ENCODE measurements at places on chromosomes 5 and 9. TPM values are rescaled to one million over a fixed set of nuclear protein-coding genes. Genes with fewer than 3 reads are reported as not detected.

DNA sequence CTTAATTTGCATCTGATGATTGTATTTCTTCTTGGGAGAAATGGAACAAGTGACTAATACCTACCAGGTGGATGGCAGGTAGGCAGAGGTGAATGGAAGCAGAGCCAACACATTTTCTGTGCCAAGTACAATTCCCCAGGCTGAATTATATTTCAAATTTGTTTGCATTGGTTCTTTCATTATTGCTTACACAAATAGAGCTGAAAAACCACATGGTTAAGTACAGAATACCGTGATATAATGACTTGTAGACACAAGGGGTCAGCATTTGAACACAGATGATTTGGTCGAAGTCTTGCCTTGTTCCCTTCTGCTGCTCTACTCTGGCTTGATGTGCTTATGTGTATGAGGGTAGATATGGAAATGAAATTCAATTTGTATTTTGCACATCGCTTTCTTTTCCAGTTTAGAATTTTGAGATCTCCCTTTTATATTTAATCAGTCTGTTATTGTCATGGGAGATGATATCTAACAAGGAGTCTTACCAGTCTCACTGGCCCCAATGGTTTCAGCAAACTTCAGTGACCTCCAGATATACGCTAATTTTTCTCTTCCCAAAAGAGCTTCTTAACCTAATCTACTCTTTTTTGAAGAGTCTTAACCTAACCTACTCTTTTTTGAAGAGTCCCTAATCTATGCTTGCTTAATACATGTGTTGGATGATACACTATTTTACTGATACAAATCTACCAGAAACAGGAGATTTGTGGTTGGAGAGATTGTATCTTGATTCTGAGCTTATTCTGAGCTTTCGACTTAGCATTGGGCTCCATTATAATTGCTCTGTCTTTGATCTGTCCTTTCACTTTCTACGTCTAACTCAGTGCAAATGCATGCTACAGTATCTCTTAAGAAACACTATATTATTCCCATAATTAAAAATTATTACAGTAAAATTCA is 88.1 kb downstream of the PCSK1 start:
- peak; percentile 18 for DNase-seq
- H3K36me3 ChIP-seq = no peaks in the 10 kb centered on the region
- H3K4me1 ChIP-seq = peaks cover 14% of the 10 kb centered on the region
- H3K4me3 ChIP-seq = no peak overlapping the region
- H3K27ac ChIP-seq = no peak overlapping the region
- peaks cover 17% of the 10 kb centered on the region for H3K27me3 ChIP-seq

GRCh38 chr9:70053864-70054263 is 10.2 kb downstream of the MAMDC2 start:
- no peak overlapping the region for H3K27ac ChIP-seq
- no peak for DNase-seq
- H3K27me3 ChIP-seq = peaks cover 20% of the 10 kb centered on the region
- no peak overlapping the region for H3K4me3 ChIP-seq

DNA sequence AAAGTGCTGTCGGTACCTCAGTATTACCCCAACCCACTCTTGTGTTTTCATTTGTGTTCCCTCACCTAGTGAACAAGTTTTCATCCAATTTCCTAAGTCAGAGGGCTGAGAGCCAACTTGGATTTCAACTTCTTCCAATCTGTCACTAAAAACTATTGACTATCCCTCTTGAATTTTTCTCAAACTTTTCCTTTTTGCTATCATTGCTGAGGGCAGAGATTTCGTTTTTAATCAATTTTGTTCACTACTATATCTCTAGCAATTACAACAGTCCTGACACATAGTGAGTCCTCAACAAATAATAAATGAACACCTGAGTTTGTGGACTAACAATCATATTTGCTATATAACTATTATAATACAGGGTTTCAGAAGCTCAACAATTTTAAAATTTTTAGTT is 29.0 kb downstream of the MEIKIN start:
- no peak for DNase-seq
- no peaks in the 10 kb centered on the region for H3K36me3 ChIP-seq
- no peak overlapping the region for H3K4me3 ChIP-seq
- no peaks in the 10 kb centered on the region for H3K27me3 ChIP-seq
- H3K27ac ChIP-seq = no peak overlapping the region

DNA sequence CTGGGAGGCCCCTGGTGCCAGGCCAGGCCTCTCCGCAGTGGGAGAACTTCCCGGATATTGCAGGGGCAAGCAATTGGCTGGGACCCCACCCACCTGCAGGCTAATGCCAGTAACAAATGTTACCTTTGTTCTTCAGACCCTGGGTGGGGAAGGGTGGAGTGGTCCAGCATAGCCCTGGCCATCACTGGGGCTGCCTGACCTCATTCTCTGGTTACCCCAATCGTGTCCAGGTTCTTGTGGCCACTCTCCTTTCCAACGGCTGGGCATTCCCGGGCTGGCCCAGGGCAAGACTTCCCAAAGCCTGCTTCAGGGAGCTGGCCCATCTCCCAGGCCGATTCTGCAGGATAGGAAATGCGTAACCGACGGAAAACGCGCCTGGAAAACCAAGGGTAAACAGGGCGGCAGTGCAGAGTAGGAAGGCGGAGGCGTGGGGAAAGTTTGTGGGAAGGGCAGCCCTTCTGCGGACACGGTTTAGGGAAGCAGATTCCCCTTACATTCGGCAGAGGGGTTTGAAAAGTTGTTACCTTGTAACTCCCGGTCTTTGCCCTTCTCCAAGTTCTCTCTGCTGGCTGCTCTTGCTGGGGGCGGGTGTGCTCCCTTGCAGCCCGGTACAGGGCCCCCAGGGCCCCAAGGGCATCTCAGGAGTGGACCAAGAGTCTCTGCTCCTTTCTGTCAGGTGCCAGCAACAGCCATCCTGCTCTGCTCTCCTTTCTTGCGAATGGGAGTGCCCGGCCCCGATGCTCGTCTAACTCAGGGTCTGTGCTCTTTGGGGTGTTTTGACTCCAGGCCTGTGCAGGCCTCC is 3.5 kb downstream of the NRARP start:
- no peak for DNase-seq
- H3K27me3 ChIP-seq = peaks cover 37% of the 10 kb centered on the region
- no peak overlapping the region for H3K4me3 ChIP-seq
- no peak overlapping the region for H3K27ac ChIP-seq
- H3K4me1 ChIP-seq = peaks cover 8% of the 10 kb centered on the region
- H3K36me3 ChIP-seq = no peaks in the 10 kb centered on the region

GRCh38 chr9:137294681-137295237 is 7.3 kb downstream of the NRARP start:
- H3K4me1 ChIP-seq = peaks cover 3% of the 10 kb centered on the region
- no peak for DNase-seq
- H3K27me3 ChIP-seq = peaks cover 35% of the 10 kb centered on the region

- H3K27me3 ChIP-seq = no peaks in the 10 kb centered on the region
- no peaks in the 10 kb centered on the region for H3K4me1 ChIP-seq
- no peak overlapping the region for H3K4me3 ChIP-seq
- peak overlapping the region; percentile 21 for H3K27ac ChIP-seq
- DNase-seq = no peak
These were observed 24.4 kb downstream of the HNRNPH1 start for GRCh38 chr5:179599100-179599499.

- H3K27me3 ChIP-seq = peaks cover 31% of the 10 kb centered on the region
- H3K4me3 ChIP-seq = no peak overlapping the region
- H3K36me3 ChIP-seq = peaks cover 23% of the 10 kb centered on the region
- no peak overlapping the region for H3K27ac ChIP-seq
These were observed 21.0 kb downstream of the ANKRD33B start for GRCh38 chr5:10584714-10585517.

- no peak overlapping the region for H3K27ac ChIP-seq
- H3K4me3 ChIP-seq = no peak overlapping the region
- H3K27me3 ChIP-seq = peaks cover 2% of the 10 kb centered on the region
- peaks cover 8% of the 10 kb centered on the region for H3K4me1 ChIP-seq
- no peak for DNase-seq
These were observed 308.8 kb upstream of the DMRT1 start for GRCh38 chr9:532707-533106.

- H3K27ac ChIP-seq = no peak overlapping the region
- H3K36me3 ChIP-seq = no peaks in the 10 kb centered on the region
- peak; percentile 30 for DNase-seq
- peaks cover 10% of the 10 kb centered on the region for H3K27me3 ChIP-seq
These were observed 4.5 kb downstream of the FANCC start for GRCh38 chr9:95313010-95313498.

GRCh38 chr5:139043157-139043905 is 154.8 kb downstream of the SIL1 start:
- H3K27me3 ChIP-seq = no peaks in the 10 kb centered on the region
- H3K4me1 ChIP-seq = no peaks in the 10 kb centered on the region
- no peak for DNase-seq
- H3K36me3 ChIP-seq = peaks cover 12% of the 10 kb centered on the region
- no peak overlapping the region for H3K4me3 ChIP-seq

DNA sequence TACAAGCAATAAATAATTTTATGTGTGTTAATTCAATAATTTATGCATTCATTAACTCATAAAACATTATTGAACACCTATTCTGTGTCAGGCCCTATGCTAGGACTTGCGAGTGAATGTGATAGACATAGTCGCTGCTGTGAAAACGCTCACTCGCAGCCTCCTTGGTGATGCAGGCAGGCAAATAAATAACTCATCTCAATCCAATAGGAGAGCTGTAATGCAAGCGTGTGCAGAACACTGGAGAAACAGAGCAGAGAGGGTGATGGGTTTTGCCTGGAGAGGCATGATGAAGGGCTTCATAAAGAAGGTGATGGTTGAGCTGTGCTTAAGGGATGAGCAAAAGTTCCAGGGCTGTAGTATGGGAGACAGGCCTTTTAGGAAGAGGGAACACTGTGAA is 111.3 kb upstream of the ZNF462 start:
- no peak overlapping the region for H3K4me3 ChIP-seq
- H3K27me3 ChIP-seq = no peaks in the 10 kb centered on the region
- H3K4me1 ChIP-seq = no peaks in the 10 kb centered on the region

DNA sequence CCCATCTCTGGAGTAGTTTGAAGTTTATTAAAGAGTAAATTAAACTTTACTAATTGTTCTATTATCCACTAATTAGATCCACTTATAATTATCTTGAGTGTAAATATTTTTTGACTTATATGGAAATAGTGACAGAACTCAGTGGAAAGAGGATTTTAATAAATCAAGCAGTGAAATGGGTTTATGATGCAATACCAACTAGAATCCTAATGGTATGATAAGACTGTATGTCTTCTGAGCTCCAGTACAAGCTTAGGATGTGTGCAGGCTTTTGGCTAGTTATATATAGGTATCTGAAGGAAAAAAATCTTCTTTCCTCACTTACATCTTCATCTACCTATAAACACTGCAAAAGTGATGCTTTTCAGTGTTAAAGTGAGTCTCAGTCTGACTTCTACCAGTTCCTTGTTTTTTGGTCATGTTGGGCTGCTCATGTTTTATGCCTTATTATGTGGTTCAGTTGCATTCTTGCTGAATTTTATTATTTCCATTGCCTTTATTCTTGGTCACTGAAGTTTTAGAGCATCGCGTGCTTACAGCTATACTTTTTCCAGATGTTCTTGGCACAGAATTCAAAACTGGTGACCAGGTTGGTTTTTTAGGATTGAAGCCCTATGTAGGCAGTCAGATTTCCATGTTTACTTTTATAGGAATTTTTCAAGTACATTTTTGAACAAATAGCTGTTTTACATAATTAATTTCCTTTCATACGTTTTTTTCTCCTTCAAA is 30.5 kb downstream of the XRCC4 start:
- no peak overlapping the region for H3K4me3 ChIP-seq
- no peaks in the 10 kb centered on the region for H3K4me1 ChIP-seq
- no peaks in the 10 kb centered on the region for H3K27me3 ChIP-seq
- H3K27ac ChIP-seq = no peak overlapping the region
- no peak for DNase-seq

DNA sequence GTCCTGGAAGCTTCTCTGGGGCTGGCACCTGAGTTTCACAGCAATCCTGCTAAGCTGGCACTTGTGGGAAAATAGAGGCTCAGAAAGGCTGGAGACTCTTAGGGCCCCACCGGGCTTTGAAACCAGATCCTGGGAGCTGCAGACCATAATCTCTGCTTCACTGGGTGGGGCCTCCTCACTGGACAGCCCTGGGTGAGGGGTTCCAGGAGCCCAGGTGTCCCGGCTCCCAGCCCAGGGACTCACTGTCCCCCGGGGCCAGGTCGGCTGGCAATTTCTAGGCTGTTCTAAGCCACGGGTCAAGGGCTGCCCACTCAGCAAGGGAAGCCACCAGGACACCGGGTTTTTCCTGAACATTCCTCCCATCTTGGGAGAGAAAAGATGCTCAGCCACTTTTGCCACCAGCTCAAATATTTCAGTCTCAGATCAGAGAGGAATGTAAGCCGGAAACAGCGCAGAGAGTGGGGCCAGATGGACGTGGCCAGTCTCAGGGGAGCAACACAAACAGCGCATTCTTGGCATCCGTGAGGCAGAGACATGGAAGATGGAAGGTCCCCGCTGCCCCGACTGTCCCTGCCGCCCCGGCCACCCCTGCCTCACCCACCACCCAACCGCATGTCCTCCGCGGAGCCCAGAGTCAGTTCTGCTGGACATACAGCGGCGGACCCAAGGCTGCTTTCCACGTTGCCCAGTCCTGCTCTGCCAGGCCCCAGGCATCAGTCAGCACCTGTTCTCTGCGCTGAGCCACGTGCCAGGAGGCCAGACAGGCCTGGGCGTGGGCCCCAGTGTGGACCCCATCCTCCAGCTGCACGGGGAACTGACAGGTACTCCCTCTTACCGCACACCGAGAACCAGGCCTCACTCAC is 72.6 kb downstream of the VAV2 start:
- H3K4me3 ChIP-seq = no peak overlapping the region
- no peak for DNase-seq
- no peaks in the 10 kb centered on the region for H3K36me3 ChIP-seq
- no peaks in the 10 kb centered on the region for H3K4me1 ChIP-seq
- H3K27ac ChIP-seq = no peak overlapping the region

DNA sequence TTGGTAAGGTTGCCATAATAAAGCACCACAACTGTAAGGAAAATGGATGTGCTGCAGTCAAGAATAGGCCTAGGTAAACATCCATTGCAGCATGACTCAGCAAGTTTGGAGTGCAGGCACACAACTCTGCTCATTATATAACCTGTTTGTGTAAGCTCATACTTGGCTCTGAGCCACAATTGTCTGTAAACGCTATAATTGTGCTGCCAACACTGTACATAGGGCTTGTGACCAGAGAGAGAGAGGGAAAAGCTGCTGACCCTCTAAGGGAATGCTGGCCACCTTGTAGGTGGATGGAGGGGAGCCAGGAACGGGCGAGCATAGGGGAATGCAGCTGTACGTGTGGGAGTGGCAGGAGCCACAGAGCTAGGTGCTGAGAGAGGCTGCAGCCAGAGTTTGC is 2186.5 kb upstream of the ACO1 start:
- no peaks in the 10 kb centered on the region for H3K27me3 ChIP-seq
- no peak overlapping the region for H3K4me3 ChIP-seq
- H3K27ac ChIP-seq = no peak overlapping the region

- H3K4me3 ChIP-seq = no peak overlapping the region
- H3K27me3 ChIP-seq = no peaks in the 10 kb centered on the region
- no peaks in the 10 kb centered on the region for H3K36me3 ChIP-seq
- DNase-seq = no peak
- no peak overlapping the region for H3K27ac ChIP-seq
- no peaks in the 10 kb centered on the region for H3K4me1 ChIP-seq
These were observed 12.2 kb upstream of the SPATA31D1 start for GRCh38 chr9:81976351-81976750.

The CYLC2 gene
- not detected for total RNA-seq

Data from activated CD8-positive, alpha-beta T cell treated with anti-CD3 and anti-CD28 coated beads for 36 hours (primary cell).